ENCODE measurements at places on chromosomes 13 and 19. TPM values are rescaled to one million over a fixed set of nuclear protein-coding genes. Genes with fewer than 3 reads are reported as not detected.

- DNase-seq, result no peak
- no peak overlapping the region for H3K4me3 ChIP-seq
- no peaks in the 10 kb centered on the region for H3K27me3 ChIP-seq
- H3K4me1 ChIP-seq, result no peaks in the 10 kb centered on the region
These were observed 14.1 kb downstream of the PLPP2 start for GRCh38 chr19:277131-277530.

DNA sequence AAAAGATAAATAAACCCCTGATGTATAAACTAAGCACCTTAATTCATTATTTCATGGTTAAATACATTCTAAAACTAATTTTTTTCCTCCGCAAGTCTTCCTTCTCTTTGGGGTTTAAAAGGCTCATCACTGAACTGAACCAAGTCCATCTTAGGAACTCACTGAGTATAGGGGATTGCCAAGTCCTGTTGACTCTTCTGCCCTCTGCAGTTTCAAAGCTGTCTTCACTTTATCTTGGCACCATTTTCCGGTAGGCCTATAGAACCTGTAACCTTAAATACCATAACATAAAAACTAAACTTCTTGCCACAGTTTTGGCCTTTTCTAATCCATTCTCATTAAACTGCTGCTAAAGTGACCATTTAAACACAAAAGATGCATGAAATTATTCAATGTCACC is 66.5 kb upstream of the USPL1 start:
- no peak overlapping the region for H3K4me3 ChIP-seq
- no peaks in the 10 kb centered on the region for H3K27me3 ChIP-seq
- H3K36me3 ChIP-seq, result no peaks in the 10 kb centered on the region
- H3K4me1 ChIP-seq, result no peaks in the 10 kb centered on the region

DNA sequence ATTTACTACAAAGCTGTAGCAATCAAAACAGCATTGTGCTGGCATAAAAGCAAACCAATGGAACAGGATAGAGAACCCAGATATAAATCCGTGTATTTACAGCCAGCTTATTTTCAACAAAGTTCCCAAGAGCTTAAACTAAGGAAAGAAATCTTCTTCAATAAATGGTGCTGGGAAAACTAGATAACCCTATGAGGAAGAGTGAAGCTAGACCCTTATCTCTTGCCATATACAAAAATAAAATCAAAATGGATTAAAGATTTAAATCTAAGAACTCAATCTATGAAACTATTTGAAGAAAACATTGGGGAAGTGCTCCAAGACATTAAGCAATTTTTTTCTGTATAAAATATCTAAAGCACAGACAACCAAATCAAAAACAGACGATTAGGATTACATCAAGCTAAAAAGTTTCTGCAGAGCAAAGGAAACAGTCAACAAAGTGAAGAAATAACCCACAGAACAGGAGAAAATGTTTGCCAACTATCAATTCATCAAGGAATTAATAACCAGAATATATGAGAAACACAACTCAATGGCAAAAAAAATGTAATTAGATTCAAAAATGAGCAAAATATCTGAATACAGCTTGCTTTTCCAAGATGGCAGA is 480.7 kb downstream of the LMO7 start:
- no peaks in the 10 kb centered on the region for H3K36me3 ChIP-seq
- no peak overlapping the region for H3K4me3 ChIP-seq
- no peak overlapping the region for H3K27ac ChIP-seq
- H3K27me3 ChIP-seq, result no peaks in the 10 kb centered on the region
- H3K4me1 ChIP-seq, result no peaks in the 10 kb centered on the region

- no peak overlapping the region for H3K4me3 ChIP-seq
- H3K4me1 ChIP-seq, result no peaks in the 10 kb centered on the region
- no peaks in the 10 kb centered on the region for H3K27me3 ChIP-seq
- no peak for DNase-seq
These were observed 87.3 kb upstream of the RFC3 start for GRCh38 chr13:33730619-33731018.

Gene NCAN
- total RNA-seq, result not detected

All from aorta (tissue), 5 donors.